IPS DF 6.9 (cell line): ENCODE measurements at places on chromosomes 6 and 20.

DNA sequence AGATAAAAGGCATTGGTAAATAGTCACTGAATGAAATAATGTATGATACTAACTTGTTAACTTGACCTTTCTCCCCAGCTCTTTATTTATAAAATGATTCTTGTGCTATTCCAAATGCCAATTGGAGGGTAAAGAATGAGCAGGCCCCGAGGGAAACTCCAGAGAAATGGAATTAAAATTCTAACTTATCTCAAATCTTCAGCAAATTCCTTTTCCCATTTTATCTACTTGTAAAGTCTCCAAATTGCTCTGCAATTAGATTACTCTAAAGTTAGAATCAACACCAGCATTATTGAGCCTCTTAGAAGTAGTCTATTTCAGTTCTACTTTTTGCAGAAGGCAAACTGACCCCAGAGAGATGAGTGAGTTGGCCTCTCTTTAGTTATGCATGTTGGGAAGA lies 165.9 kb upstream of the PREP start:
- DNase-seq, result no peak

- DNase-seq, result no peak
Observed at GRCh38 chr20:53231061-53231460, 258.9 kb downstream of the TSHZ2 start.

- no peak for DNase-seq
Observed at GRCh38 chr6:82436740-82437139, 73.1 kb downstream of the TPBG start.

GRCh38 chr6:168121303-168121665 lies 42.3 kb upstream of the FRMD1 start:
- no peak for DNase-seq

DNA sequence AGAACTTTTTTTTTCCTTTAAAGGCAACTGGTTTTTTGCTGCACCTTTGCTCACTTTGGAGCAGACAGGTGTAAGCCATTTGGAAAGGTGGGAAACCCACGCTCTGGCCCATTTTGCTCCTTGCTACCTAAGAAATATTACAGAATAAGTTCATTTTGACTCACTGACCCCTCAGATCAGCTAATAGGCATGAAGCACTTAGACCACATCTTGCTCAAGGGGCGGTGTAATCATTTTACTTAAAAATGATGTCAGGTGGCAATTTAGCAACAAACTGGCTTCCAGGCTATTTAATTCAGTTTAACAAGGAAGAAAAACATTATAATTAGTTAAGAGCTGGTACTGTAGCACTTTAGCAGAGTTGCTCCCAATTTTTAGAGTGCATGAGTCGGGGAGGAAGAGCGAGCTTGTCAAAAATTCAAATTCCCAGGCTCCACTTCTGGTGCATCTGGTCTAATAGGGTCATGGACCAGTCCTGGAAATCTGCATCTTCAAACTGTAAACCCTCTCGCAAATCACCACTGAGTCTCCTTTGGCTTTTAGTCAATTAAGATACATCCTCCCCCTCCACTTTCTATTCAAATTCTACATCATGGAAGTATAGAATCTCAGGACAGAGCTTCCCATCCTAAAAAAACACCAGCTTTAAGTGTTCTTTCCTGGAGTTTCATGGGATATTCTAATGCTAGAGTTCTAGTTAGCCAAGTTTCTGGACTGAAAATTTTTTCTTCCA lies 38.2 kb downstream of the JAG1 start:
- no peak for DNase-seq

GRCh38 chr20:11936157-11936556 lies 18.5 kb downstream of the BTBD3 start:
- DNase-seq, result no peak

DNA sequence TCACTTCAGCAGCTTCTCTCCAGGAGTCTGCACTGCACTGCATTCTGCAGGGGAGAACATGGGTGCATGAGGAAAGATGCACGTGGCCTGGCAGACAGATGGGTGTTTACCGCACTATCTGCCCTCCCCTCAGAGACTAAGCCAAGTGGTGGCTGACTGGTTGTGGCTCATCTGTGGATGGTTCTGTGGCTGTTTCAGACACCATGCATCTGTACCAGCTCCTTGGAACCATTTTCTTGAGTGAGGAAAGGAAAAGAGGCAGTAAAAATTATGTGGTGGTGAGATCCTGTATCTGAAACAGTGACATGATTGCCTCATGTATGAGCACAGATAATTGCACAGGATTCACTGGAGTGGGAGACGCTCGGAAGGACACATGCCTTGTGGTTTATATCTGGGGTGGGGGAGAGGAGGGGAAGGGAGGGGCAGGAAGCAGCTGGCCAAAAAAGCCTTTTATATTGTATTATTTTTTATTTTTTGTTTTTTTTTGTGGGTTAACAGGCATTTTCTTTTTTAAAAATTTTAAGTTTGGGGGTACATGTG lies 161.7 kb downstream of the ERMARD start:
- DNase-seq, result no peak

GRCh38 chr20:32945710-32946221 lies 58.5 kb downstream of the SUN5 start:
- DNase-seq, result no peak

GRCh38 chr6:128494440-128494839 lies 26.0 kb downstream of the PTPRK start:
- DNase-seq, result no peak

GRCh38 chr6:167984876-167985604 lies 12.4 kb upstream of the KIF25 start:
- no peak for DNase-seq

- no peak for DNase-seq
Observed at GRCh38 chr20:63035603-63036185, 28.9 kb upstream of the BHLHE23 start.
